ENCODE measurements at places on chromosomes 12 and 14.

GRCh38 chr12:107477018-107477417 lies 208.6 kb upstream of the PWP1 start:
- DNase-seq = no peak

GRCh38 chr12:115232455-115233156 lies 548.6 kb upstream of the TBX3 start:
- no peak for DNase-seq

DNA sequence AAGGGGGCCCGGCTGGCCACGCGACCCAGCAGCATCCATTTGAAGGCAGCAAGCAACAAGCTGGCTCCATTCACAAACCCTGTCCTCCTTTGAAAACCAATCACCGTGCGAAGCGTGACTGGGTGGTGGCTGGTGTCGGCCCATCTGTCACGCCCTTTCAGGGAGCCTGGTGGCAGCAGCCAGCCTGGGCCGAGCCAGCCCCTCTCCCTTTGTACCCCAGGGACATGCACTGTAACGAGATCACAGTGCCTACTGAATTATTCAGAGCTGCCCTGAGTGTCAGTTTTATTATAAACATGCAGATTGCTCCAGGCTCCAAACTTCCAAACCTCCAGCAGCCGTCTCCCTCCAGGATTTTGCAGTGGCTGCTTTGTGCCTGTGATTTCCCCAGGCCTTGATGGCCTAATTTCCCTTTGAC lies 22.3 kb upstream of the CTDSP2 start:
- no peak for DNase-seq

DNA sequence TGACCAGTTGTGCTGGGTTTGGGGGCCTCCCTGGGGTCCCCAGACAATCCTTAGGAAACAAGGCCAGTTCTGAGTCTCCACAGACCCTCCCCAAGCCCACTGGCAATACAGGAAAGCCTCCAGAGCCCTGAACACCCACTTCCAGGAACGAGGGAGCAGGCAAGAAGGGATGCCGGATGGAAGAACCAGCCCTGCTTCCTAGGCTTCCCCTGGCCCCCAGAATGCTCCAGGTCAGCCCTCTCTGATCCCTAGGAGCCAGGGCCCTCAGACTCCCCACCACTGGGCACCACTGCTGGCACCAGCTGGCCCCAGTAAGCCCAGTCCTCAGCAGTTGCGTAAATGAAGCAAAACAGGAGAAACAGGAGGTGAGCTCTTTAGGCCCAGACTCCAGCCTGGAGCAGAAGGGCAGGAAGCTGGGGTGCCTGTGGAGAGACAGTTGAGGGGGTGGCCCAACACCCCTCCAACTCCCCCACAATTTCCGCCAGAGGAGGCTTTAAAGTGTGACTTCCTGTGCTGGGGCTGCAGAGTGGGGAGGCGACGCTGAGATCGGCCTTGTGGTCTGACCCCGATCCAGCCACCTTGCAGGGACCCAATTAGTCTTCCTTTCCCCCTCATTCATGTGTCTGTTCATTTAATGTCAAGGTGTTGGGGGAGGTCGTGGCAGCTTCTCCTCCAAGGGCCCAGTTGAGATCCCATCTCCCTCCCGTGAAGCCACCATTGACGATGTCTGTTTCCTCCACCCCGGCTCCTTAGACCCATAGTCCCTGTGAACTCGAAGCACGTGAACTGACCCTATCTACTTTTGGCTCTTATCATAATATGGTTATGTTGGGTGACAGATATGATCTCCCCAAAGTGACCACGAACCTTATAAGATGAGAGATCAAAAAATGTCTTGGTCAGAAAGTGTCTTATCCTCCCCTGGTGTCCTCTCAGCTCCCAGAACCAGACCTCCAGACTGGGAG lies 4.7 kb downstream of the TNFRSF1A start:
- no peak for DNase-seq

DNA sequence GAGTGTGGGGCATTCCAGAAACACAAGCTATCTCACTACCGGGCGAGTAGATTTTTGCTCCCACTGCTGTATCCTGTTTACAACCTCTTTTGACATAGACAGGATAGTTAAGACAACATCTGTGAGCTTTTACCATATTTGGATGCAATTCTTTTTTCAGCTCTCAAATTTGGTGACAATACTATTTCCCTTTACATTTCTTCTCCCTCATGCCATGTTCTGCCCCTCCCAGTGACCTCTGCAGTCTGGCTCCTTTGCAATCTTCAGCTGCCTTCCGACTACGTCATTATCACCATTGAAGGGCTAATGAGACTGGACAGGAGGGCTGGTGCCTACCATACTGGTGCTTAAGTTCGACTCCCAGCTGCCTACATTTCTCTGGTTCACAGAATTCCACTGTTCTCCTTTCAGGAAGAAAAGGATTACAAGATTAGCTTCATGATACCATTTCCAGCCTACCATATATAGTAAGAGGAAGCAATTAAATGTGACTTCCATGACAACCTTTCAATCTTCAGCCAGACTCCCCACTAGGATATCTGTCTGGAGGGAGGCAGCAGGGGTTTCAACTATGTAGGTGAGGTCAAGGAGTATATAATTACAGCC lies 251.6 kb downstream of the PHLDA1 start:
- DNase-seq = peak; percentile 4

- no peak for DNase-seq
These were observed 191.0 kb upstream of the RGS6 start for GRCh38 chr14:71741241-71741640.

- DNase-seq = no peak
These were observed 11.3 kb upstream of the USP15 start for GRCh38 chr12:62248873-62249272.

Data from NCI-H748 treated with DMSO at 0.1 percent for 48 hours (cell line).